NCI-H146 (cell line): ENCODE measurements at places on chromosomes 6 and 20.
A peak's percentile ranks its signal among the peaks of the same experiment; 100 is the strongest.

DNA sequence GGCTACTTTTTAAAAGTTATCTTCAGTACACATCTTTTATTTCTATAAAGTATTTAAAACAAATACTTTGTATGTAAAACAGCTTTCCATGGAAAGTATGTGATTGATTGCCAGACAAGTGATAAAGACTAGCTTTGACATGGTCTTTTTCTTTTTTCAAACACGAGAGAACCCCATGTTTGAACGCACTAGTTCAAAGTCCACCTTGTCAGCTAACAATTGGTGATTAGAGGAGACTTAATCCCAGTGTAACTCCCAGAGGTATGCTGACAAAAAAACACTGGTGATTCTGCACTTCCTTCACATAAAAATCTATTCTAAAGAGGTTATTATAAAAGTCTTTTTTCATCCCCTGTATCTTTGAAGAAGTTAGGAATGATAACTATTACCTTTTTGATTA is 438.1 kb downstream of the GJA1 start:
- DNase-seq = no peak

GRCh38 chr20:1474817-1475603 is 8.4 kb upstream of the NSFL1C start:
- DNase-seq = no peak

GRCh38 chr6:90413867-90414266 is 117.2 kb upstream of the BACH2 start:
- DNase-seq = no peak

DNA sequence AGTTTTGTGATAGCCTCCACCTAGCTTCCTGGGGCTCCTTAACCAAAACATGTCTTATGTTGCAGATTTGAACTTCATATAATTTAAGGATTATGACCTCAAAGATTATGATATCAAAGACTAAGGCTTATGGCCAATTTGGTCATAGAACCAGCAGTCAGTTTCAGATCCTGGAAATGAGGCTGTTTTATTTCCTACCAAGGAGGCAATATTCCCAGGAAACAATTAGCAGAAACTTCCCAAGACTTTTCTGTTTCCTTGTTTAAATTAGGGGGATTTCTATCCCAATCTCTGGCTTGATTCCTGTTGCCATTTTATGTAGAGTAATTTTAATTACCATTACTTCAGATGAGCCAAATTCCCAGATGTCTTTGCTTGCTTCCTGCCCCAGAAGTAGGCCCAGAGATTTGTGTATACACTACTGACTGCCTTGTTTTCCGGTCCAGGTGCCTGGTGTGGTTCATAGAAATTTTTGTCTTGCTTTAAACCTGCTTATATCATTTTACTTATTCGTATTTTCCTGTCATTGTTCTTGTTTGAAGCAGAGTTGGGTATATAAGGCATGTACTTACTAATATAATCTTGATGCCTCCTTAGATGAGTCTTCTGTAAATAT is 119.2 kb upstream of the TMEM170B start:
- DNase-seq = no peak

GRCh38 chr6:33418690-33419291 is 884 bp upstream of the CUTA start:
- DNase-seq = peak; percentile 40

DNA sequence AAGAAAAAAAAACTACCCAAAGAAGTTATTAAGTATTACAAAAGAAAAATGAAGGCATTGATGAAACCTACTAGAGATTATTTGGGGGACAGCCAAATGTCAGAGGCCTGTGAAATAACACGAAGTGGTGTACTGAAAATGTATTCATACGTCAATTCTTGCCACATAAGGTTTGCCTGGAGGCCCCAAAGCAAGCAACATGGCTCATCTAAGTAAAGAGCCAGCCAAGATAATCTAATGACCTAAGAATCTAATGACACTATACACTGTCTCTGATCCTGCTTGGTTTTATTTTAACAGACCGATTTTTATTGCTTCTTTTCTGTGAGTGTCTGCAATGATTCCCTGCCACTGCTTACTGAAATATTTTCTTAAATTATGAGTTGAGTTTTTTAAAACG is 34.7 kb downstream of the FILIP1 start:
- DNase-seq = no peak

GRCh38 chr6:16681260-16681873 is 79.9 kb downstream of the ATXN1 start:
- no peak for DNase-seq

- peak; percentile 30 for DNase-seq
Observed at GRCh38 chr6:53347250-53347920, 1.4 kb downstream of the ELOVL5 start.

GRCh38 chr20:58619077-58619863 is 31.8 kb upstream of the STX16 start:
- DNase-seq = peak; percentile 70

GRCh38 chr6:126983779-126984178 is 134.7 kb upstream of the RSPO3 start:
- DNase-seq = no peak
